ENCODE measurements at places on chromosomes 4 and X. TPM values are rescaled to one million over a fixed set of nuclear protein-coding genes. Genes with fewer than 3 reads are reported as not detected.

The TMEM150C gene
- total RNA-seq: 3.4 TPM

The ASB9 gene
- total RNA-seq: 1.3 TPM

The YTHDC1 gene
- total RNA-seq: 92.3 TPM

The CTAG2 gene
- not detected for total RNA-seq

The PRDM8 gene
- total RNA-seq: 0.41 TPM

The KLHL13 gene
- total RNA-seq: 1.6 TPM

The NUDT11 gene
- 3.8 TPM for total RNA-seq

DNA sequence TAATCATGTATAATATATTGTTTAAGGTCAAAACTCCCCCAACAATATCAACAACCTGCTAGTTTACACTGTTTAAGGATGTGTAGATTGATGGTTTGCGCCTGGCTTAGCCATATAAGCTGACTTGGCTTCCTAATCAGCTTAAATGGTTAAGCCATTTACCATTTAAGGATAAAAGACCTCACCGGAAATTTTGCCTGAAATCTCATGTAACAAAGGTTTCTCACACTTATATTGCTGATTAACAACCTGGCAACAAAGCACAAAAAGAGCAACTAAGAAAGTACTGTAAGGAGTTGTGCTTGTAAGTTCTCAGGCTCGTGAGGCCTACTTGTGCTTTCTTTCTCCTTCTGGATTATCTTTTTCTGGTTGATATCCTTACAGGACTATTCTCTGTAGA is 485.2 kb downstream of the GABRG1 start:
- no peak for DNase-seq

DNA sequence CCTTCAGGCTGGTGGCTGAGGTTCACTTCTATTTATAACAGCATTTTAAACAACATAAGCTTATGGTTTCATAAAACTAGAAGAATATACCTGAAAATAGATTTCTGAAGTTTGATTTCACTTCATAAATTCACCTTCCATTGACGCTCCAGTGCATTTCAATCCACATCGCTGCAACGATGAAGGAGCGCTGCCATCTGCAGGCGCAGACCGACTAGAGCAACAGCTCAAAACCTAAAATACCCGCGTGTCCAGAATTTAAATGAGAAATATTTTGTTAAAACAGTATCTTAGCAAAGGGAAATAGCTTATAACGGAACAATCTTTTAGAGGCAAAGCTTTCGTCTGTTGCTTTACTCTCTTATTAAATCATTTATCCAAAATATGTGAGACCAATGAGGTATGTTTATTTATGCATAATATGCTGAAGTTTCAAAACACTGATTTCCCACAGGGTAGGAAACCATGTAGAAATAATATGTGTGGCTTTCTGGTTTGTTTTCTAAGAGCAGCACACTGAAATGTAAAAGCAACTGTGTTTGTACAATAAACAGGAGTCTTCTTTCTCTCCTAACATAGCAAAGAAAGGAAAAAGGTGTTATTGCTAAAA is 816.4 kb upstream of the FRG1 start:
- DNase-seq: no peak

DNA sequence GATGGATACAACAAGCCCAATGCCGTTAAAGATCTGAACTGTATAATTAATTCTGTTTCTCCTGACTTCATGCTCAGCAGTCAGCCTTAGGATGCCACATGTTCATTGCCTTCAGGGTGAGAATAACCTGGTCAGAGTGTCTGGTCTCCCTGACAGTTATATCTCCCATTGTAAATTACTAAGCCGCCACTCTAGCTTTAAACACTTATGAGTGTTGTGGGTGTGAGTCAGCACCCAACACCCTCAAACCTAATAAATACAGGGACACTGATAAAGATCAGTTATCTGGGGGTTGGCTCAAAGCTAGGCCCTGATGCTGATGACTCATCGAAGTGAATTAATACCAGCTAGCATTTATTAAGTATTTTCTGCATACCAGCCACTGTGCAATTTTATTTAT is 64.9 kb upstream of the DYNLT3 start:
- DNase-seq: no peak

- DNase-seq: no peak
Measured at GRCh38 chrX:36534900-36535299, 473.3 kb upstream of the FAM47C start.

- DNase-seq: no peak
Measured at GRCh38 chrX:140866446-140866845, 135.9 kb upstream of the SPANXB1 start.

- no peak for DNase-seq
Measured at GRCh38 chrX:22628275-22628674, 355.6 kb downstream of the CBLL2 start.

- no peak for DNase-seq
Measured at GRCh38 chr4:123731035-123731434, 334.4 kb downstream of the SPRY1 start.

- DNase-seq: no peak
Measured at GRCh38 chr4:135319685-135320084, 1118.1 kb upstream of the PABPC4L start.

GRCh38 chrX:10971176-10971575 is 140.0 kb upstream of the HCCS start:
- DNase-seq: no peak

DNA sequence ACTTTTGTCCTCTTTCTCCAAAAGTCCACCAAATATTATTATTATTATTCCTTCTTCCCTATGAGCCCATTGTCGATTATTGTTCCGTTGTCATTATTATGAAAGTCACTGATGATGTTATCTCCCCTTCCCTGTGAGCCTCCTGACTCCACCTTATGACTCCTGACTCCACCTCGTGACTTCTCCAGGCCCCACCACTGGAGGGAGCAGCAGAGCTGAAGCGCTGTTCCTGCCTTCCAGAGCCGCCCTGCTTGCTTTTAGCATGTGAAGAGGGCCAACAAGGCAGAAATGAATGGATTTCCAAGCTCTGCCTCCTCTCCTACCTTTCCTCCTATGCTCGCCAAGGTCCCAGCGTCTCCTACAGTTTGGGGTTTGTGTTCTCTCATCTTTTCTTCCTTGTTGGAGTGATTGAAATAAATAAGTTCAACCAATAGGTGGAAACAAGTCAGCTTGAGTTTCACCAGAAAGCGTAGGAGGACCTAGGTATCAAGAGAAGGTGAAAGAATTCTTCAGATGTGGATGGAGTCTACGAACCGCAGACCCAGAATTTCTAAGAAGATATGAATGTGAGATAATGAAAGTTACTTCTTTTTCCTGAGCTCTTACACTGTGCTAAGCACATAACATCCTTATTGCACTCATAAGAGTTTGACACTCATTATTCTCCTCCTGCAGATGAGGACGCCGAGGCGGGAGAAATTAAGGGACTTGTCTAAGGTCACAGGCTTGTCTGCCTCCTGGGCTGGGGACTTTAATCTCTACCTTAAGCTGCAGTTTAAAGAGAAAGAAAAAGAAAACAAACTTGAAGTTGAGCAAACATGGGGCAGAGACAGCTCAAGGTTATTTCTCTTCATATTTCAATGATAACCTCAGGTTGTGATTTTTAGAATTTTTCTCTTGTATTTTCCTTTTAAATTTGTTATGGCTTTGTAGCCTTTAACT is 26.1 kb downstream of the IGSF1 start:
- no peak for DNase-seq

DNA sequence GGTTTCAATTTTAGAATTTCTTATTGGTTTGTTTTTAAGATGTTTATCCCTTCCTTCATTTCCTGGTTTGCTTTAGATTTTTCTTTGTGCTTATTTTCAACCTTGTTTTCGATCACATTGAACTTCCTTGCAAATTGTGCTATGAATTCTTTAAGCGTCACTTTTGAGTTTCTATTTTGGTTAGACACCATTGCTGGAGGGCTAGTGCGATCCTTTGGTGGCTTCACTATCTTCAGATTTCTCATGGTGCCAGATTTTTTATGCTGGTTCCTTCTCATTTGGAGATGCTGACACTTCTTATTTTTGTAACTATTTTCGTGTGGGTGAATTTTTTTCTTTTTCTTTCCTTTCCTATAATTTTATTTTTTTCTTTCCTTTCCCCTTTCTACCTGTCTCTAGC is 227.2 kb upstream of the HDX start:
- no peak for DNase-seq

- no peak for DNase-seq
Measured at GRCh38 chr4:1572964-1573720, 111.0 kb downstream of the FAM53A start.

DNA sequence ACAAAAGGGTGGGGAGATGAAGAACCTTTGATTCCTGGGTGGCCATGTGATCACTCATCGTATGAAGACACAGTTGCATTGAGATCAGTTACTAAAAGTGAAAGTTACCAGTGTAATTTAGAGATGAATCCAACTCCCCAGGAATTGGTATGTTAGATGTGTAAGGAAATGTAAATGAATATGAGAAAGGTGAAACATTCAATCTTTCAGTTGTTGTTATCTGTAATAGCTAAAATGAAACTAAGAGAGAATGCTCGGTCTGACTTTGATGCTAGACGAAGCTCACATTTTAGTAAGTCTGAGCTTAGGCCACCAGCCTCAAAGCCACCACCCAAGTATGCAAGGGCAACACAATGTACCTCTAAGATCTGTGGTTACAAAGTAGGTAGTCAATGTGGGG is 194.3 kb upstream of the POF1B start:
- DNase-seq: no peak

GRCh38 chr4:121057466-121057922 is 14.8 kb downstream of the NDNF start:
- no peak for DNase-seq

GRCh38 chrX:76538860-76539259 is 111.3 kb downstream of the MAGEE1 start:
- DNase-seq: no peak

Data from mucosa of descending colon (tissue), 3 donors.